Left renal cortex interstitium (tissue), 4 donors: ENCODE measurements at places on chromosomes 2 and 18. TPM values are rescaled to one million over a fixed set of nuclear protein-coding genes. Genes with fewer than 3 reads are reported as not detected.

DNA sequence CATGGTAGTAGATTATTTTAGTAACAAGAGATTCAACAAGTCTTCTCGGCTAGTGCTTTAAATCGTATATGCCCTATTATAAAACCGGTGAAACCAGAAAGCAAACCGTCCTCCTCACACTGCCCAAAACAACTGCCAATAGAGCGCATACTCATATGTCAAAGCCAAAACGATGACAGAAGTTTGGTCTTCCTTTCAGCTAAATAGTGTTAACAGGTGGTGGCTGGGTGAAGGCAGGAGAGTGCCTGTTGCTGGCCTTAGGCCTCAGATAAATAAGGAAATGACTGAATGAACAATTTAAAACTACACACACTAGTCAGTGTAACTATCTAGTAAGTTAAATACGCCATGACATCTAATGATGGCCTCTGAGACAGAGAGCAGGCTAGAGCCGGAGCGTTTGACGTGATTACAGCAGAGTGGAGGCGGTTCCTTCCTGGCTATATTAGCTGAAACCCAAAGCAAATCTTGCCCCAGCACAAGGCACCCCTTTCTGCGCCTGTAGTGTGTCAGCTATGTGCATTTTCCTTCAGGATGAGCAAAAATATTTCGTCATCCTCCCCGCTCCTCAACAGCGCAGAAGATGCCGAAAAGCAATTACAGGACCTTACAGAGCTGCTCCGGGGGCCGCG is 1.6 kb downstream of the LONRF2 start:
- no peak for DNase-seq

The PDE11A gene
- 4.6 TPM for polyA plus RNA-seq

GRCh38 chr18:69998523-69998987 is 50.9 kb upstream of the CD226 start:
- no peak for DNase-seq

DNA sequence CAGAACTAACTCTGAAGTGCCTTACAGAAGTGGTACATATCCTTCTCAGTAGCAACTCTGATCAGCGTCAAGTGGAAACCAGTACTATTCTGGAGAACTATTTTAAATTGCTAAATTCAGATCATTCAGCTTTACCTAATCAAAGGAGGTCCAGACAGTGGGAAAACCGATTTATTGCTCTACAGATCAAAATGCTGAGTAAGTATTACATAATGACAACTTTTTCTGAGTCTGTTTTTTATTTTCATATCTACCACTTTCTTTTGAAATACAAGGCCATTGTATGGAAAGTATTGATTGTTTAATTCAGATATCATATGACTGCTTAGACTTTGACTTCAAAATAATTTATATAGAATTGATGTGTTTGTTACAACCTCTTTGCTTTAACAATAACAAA is 68.7 kb downstream of the NBEAL1 start:
- DNase-seq: no peak

GRCh38 chr2:439077-439476 is 151.2 kb upstream of the ALKAL2 start:
- no peak for DNase-seq
